ENCODE measurements at places on chromosomes 16 and 17.

DNA sequence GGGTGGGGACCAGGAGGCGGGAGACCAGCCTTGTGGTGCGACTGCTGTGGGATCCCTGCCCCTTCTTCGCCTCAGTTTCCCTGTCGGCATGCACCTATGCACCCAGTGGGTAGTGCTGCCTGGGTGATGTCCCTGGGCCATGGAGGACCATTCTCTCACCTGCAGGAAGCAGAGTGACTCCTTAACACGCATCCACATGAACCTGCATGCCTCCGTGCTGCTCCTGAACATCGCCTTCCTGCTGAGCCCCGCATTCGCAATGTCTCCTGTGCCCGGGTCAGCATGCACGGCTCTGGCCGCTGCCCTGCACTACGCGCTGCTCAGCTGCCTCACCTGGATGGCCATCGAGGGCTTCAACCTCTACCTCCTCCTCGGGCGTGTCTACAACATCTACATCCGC lies 25.2 kb downstream of the ADGRG5 start:
- no peak for DNase-seq

DNA sequence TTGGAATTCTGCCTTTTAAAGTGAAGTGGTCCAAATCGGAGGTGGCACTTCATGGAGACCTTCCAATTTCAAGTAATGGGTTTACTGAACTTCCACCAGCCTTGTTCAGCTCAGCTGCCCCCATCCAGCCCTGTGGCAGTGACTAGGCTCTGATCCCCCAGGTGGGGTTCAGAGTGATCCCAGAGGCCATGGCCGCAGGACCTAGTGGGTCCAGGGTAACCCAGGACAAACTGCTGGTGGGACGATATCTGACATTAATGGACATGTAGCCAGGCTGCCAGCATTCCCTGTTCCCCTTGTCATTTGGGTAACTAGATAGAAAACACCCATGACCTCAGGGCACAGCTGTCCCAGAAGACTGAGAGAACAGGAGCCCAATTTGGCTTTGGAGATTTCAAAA lies 209.9 kb downstream of the GSG1L start:
- DNase-seq: no peak

- no peak for DNase-seq
Observed at GRCh38 chr17:40349895-40350688, 14.4 kb downstream of the GJD3 start.

- no peak for DNase-seq
Observed at GRCh38 chr16:2008009-2008526, 1.6 kb downstream of the ZNF598 start.

DNA sequence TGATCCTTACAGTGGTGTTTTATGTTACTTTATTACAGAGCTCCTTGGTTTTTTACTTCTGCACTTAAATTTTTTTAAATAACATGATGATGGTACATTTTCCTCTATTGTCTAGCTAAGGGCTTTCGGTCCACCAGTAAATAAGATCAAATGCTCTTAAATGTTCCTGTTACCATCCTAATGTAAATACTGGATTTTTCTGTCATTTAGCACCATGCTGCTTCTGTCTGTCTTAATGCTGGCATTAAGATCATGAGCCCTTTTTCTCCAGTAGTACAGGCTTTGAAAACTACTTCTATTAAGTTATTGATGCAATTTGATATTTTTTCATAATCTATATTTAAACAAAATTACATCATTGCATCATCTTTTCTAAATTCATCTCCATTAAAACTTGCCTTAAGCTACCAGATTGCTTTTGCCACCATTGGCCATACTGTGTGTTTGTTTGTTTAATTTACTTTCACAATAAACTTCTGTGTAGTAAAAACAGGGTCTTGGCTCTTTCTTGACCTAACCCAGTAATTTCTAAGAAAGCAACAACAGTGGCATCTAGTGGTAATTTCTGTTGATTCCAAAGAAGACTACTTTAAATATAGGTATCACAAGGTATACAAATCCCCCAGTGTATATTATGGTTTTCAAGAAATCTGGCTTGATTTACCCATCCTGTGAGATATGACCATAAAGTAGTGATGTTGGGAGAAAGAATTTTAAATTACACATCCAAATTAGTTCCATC lies 9.0 kb upstream of the PHAF1 start:
- DNase-seq: no peak

GRCh38 chr17:40480501-40481003 lies 20.9 kb downstream of the TNS4 start:
- DNase-seq: peak; percentile 65

DNA sequence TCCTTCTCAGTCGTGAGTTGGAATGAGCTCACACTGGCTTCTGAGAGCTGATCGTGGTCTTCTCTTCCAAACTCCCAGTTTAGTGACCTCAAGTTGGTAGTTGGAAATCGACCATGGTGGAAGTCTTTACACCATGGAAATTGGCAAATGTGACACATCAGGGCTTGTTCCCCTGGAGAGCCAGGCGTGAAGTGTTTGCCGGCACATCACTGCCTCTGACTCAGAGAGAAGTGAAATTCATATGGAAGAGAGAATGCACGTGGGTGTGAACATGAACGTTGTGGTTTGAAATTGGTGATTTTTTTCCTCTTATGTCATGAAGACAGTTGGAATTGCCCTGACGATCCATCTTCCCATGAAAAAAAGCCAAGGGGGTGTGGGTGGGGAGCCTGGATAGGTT lies 47.4 kb downstream of the AXIN2 start:
- no peak for DNase-seq

DNA sequence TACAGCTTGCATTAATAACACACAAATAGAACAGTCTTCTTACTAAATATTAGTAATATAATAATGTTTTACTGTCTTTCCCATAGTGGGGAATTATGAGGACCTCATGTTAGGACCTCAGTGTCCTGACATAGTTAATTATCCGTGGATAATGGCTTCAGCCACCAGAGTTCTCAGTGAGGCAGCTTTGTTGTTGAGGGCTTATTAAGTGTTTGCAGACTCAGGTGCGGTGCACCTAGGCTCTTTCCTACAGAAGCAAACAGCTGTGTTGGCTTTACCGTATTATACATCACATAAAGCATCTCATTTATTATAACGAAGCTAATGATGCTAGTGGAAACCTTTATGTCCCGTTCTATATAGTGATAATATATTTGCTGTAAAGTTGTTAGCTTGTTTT lies 246.7 kb downstream of the FTO start:
- no peak for DNase-seq

- no peak for DNase-seq
Observed at GRCh38 chr17:49547566-49547965, 28.1 kb upstream of the NXPH3 start.

- no peak for DNase-seq
Observed at GRCh38 chr17:63588797-63589196, 11.9 kb upstream of the TACO1 start.

- DNase-seq: no peak
Observed at GRCh38 chr16:80708823-80709222, 95.6 kb downstream of the CDYL2 start.

DNA sequence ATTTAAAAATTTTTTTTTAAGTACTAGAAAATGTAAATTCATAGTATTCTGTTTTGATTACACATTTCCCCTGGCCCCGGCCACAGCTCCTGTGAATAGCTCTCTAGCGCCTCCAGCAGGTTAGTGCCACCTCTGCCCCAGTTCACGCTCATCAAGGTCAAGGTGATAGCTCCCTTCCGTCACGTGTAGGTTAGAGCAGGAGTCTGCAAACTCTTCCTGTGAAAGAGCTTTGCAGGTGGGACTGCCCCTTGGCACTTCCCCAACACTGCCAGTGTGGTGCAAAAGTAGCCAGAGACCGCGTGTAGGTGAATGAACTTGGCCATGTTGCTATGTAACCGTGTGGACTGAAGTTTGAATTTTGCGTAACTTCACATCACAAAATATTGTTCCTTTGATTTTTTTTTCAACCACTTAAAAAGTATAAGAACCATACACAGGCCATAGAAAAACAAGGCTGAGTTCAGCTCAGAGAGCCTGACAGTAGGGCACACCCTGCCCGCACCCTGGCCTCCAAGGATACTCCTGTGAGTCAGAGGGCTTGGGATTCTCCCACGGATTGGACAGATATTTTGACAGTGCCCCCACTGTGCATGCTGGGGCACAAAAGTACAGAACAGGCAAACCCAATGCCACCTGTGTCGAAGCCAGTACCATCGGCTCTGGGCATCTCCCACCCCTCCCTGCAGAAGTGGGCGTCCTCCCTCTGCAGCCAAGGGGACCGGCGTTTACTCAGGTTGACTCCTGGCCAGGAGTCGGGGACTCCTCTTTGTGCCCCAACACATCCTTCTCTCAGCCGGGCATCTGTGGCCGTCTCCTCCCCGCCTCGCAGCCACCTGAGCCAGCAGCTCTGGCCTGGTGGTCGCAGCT lies 92.0 kb upstream of the CHMP6 start:
- peak; percentile 48 for DNase-seq

DNA sequence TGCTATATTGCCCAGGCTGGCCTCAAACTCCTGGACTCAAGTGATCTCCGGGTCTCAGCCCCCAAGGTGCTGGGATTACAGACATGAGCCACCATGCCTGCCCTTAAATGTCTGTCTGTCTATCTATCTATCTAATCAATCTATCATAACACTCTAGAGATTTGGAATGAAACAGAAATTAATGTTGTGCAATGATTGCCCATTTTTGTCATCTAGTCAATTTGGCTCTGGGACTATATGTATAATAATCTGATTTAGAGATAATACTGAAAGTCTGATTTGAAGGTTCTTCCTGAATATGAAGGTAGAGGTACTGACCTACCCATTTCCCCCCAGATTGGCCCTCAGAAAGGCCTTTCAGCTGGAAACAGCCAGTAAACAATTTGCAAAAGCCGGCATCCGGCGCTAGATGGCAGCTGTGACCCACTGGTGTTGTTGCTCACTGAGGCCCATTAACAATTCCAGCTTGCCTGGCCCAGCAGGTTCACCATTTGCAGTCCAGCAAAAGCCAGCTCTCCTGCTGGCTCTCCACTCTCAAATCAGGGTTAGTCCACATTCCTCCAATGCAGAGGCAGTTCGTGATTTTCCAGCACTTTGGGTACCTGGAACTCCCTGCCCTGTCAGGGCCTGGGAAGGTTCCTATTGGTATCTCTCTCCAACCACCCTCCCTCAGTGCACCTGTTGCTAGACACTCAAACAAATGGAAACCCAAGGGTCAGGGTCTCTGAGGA lies 22.9 kb upstream of the C16orf87 start:
- DNase-seq: no peak

DNA sequence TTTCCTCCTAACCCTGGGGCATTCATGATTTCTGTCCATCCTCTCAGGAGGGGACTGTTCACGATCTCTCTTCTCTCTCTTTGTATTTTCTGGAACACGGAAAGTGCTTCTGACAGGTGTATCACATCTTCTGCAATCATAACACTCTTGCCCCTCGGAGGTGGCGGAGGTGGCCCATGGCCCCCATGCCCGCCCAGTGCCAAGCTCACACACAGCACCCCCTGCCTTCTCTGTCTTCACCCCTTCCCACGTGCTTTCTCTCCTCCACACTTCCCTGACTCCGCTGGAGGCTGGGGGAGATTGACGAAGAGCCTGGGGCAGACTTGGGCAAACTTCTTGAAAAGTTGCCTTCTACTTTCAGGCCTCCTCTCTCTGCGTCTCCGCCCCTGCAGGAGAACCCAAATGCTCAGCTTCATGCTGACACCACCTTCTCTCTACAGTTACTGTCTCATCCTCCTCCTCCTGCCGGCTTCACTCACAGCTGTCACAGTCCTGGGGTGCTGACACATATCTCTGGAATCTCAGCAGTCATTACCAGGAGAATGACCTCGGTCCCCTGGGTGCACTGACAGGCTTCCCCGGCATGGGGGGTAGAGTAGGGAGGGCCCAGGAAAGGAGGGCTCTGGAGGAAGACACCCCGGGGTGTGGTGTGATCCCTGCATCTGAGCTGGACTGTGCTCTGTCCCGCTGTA lies 127.1 kb downstream of the ENGASE start:
- no peak for DNase-seq

DNA sequence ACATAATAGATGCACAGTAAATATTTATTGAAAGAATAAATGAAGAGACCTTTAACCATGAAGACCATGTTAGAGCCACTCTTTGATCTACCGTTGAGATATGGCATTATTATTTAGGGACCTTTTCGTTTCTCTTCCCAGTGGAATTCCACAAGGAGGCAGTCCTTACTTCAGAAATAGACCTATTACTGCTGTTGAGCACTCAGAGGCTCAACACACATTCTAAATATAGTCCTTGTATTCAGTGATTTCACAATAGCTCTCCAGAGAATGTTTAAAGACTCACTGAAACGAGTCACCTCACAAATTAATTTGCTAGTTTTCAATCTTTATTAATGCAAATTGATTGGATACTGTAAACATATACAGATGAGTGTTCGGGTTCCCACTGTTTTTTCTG lies 603.8 kb downstream of the CDH8 start:
- DNase-seq: no peak

DNA sequence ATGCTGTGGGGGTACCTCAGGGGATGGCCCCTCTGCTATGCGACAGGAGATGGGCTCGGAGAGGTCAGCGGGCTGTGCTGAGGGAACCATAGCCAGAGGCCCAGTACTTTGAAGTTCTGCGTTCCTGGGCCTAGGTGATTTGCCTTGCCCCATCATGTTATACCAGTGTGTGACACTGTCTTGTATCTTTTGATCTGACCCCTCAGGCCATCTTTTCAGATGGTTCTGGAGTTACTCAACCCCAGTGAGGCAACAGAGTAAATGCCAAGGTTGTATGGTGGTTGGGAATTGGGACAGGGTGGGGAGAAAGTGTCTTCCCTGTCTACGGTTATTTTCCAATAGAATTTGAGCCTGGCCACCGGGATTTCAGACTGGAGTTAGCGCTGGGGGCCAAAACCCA lies 8.5 kb downstream of the MSI2 start:
- DNase-seq: no peak

DNA sequence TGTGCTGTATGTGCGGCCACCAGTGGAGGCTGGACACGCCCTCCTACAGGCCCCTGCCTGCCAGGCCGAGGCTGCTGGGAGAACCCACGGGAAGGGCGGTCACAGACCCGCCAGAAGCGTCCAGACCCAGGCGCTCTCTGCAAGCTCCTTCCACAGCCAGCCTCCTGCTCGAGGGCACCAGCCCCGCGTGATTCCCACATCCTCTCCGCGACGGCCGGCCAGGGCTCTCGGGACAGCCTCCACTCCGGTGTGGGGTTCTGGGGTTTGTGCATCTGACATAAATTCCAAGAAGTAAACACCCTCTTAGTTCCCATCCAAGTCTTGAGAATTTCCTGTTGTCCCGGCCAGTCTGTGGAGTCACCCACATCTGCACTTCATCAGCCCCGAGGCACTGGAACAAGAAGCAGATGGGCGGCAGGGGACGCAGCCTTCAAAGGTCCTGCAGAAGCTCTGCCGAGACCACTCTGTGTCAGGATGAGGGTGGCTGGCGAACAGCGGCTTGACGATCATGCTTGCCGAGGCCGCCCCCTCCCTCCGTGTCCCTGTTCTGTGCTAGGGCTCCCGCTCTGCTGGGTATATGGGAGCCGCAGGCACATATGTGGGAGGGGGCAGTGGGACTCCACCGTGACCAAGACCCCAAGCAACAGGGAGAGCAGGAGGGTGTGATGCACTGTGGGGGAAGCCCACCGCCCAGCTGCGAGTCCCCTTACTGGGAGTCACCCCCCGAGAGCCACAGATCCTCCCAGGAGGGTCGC lies 2.4 kb upstream of the TMEM204 start:
- no peak for DNase-seq
